ENCODE measurements at places on chromosomes 2 and 18.

DNA sequence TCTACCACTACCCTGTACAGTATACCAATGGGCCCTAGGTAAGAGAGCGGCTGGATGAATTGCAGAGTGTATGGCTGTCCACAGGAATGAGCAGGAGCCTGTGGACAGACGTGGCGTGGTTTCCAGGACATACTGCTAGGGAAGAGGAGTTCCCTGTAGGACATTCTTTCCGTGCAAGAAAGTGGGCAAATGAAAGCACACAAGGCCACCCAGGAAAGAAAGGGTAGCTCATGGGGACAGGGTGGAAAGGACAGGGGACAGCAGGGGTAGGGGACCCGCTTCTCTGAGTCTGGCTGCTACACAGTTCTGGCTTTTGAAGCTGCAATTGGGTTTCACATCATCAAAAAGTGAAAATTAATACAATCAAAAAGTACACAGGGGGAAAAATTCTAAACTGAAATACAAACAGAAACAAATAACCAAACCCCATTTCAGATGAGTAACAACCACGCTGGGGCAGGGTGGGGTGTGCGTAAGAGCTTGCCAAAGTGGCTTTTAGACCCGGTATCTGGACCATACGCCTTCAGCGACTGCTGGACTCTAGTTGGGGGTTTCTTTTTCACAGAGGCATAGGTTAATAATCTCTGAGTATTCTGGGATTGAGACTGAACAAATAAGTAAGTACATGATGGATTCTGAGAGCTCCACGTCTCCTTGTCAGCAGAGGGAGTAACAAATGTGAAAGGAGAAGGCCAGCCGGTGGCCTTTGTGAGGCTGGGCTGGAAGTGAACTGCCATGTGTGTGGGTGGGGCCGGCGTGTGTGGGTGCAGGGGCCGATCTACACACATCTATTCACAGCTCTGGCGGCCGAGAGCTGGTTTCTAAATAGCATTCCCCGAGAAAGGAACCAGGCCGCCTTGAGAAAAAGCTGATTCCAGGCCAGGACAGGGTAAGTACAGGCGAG lies 84.0 kb downstream of the HDAC4 start:
- no peak for DNase-seq

DNA sequence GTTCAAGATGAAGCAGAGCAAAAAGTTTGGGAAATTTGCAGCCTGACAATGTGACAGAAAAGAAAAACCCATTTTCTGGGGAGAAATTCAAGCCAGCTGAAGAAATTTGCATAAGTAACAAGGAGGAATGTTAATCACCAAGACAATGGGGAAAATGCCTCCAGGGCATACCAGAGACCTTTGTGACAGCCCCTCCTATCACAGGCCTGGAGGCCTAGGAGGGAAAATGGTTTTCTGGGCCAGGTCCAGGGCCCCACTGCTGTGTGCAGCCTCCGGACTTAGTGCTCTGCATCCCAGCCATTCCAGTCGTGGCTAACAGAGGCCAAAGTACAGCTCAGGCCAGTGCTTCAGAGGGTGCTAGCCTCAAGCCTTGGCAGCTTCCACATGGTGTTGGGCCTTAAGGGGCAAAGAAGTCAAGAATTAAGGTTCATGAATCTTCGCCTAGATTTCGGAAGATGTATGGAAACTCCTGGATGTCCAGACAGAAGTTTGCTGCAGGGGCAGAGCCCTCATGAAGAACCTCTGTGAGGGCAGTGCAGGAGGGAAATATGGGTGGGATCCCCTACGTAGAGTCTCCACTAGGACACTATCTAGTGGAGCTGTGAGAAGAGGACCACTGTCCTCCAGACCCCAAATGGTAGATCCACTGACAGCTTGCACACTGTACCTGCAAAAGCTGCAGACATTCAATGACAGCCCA lies 314.1 kb upstream of the TRIB2 start:
- DNase-seq: no peak

DNA sequence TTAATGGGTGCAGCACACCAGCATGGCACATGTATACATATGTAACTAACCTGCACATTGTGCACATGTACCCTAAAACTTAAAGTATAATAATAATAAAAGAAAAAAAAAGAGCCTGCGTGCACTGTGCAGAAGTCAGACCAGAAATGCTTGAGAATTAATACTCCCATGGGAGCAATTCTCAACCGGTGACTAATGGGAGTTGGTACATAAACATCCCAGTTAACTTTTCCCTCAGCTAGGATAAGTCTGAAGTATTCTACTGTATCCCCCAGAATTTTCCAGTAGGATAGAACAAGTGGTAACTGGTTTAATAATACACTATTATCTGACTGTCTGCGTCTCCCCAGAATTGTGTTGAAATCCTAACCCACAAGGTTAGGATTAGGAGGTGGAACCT lies 113.6 kb upstream of the COL5A2 start:
- DNase-seq: no peak

DNA sequence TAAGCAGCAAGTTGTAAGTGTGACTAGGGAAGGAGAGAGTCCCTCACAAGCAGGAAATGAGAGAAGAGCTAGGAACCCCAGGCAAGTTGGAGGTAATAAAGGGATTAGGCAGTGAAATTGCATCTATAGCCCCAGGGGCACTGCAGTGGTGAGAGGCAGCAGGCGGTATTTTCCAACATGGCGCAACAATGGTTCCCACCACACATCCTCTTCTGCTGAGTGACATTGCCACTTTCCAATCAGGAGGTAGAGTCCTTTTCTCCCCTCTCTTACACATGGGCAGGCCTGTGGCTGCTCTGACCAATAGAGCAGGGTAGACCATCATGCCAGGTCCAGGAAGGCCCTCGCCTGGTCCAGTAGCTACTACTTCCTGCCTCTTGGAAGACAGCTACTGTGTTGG lies 86.6 kb downstream of the DNER start:
- no peak for DNase-seq

GRCh38 chr2:153214337-153214736 lies 264.2 kb downstream of the RPRM start:
- DNase-seq: no peak

DNA sequence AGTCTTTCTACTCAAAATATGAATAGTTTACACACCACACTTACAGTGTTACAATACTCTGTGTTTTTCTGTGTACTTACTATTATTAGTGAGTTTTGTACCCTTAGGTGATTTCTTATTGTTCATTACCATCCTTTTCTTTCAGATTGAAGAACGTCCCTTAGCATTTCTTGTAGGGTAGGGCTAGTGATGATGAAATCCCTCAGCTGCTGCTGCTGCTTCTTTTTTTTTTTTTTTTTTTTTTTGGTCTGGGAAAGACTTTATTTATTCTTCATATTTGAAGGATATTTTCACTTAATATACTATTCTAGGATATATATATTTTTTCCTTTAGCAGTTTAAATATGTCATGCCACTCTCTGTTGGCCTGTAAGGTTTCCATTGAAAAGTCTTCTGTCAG lies 29.0 kb upstream of the SERPINB2 start:
- no peak for DNase-seq

DNA sequence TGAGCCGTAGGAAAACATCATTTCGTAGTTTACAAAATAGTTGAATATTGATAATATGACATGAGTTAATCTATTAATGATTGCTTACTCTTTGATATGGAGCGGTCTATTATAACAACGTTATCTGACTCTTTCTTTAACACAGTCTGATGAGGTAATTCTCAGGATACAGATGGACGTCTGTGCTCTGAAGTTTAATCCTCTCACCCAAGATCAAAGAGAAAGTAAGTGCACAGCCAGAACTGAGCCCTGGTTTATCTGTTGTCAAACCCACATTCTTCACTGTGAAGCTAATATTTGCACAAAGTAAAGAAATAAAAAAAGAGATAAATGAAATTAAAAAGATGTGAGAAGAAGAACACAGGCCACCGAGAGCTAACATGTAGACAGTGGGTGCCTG lies 190.9 kb upstream of the COPS8 start:
- DNase-seq: peak; percentile 49

DNA sequence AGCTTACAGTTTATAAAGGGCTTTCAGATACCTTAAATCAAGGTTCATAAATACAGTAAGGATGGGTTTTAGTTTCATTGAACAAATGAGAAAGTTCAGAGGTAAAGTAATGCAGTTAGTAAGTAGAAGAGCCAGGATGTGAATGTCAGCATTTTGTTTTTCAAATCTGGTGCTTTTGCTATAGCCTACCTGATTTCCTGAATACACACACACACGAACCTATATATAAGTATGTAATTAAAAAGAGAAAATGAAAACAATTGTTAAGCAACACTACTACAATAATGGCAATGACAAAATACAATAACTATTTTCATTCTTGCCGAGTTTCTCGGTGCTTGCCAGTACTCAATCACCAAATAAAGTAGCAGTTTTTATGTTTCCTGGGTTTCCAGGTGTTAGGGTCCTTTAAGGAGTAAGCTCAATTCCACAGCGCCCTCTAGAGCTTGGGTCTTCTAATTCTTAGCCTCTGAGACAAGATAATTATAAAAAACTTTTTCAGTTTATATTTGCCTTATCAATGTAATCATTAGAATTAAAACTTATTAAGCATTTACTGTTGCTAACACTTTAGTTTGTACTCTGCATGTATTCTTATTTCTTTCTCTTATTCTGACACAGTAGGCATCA lies 512.9 kb upstream of the ACVR2A start:
- no peak for DNase-seq

- no peak for DNase-seq
Observed at GRCh38 chr18:60549338-60549960, 176.9 kb upstream of the MC4R start.

- DNase-seq: no peak
Observed at GRCh38 chr2:21326152-21326551, 202.4 kb downstream of the TDRD15 start.

- peak; percentile 69 for DNase-seq
Observed at GRCh38 chr2:199704358-199705238, 146.4 kb downstream of the FTCDNL1 start.

DNA sequence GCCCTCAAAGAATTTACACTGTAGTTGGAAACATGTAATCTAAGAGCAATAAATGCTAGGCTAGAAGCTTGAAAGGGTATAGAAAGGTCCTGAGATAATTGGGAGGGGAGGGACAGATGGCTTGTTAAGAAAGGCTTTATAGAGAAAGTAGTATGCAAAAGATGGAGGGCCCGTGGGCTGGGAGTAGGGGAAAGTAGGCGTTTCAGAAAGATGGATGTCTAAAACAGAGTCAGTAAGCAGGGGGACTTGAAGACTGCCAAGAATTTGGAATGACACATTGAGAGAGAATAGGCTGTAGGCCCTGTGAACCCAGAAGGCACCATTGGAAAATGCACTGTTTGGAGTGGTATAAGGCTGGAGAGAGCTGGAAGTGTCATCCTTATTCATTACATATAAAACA lies 822 bp downstream of the PSMG2 start:
- no peak for DNase-seq

GRCh38 chr2:105258835-105259350 lies 17.4 kb downstream of the GPR45 start:
- DNase-seq: no peak

DNA sequence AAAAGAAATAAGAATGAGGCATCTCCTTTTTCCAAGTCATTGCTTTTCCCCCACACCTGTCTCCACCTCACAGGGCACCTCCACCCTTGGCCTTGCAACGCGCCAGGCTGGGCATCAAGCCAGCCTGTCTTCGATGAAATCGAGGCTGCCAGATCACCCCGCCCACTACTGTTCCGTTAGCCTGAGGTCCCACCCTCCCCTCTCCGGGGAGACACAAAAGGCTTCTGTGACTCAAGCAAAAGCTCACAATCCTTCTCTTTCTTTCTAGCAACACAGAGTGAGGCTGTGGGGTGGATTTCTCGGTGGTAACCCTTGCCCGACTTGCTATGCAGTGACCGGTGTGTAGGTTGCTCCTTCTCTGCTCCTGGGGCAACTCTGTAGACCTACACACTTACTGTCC lies 9.9 kb downstream of the TNP1 start:
- DNase-seq: no peak

DNA sequence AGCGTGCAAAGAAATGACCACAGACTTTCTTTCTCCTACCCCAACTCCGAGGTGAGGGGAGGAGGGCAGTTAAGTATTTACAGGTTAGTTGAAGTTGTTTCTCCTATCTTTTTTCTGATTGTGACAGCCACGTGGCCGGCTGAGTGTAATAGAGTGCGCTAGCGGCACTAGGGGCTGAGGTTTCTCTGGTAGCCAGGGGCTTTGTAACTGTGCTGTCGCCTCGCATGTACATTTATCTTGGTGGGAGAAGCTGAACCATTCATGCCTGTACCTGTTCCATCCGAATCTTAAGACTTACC lies 214.1 kb upstream of the STON1 start:
- DNase-seq: peak; percentile 58

GRCh38 chr2:156333951-156334495 lies 1.5 kb upstream of the NR4A2 start:
- peak; percentile 53 for DNase-seq

- no peak for DNase-seq
Observed at GRCh38 chr2:13607139-13607538, 890.4 kb downstream of the TRIB2 start.

- no peak for DNase-seq
Observed at GRCh38 chr2:57402755-57403154, 643.9 kb upstream of the VRK2 start.

GRCh38 chr2:10985260-10985659 lies 73.5 kb downstream of the KCNF1 start:
- DNase-seq: no peak

- no peak for DNase-seq
Observed at GRCh38 chr18:24915547-24915946, 436.4 kb downstream of the ZNF521 start.

Measured in Caco-2 (cell line).